Activated CD4-positive, alpha-beta T cell treated with anti-CD3 and anti-CD28 coated beads, Interleukin-2, amount 50 U/mL, for 16 hours (primary cell): ENCODE measurements at places on chromosomes 13 and 19.

GRCh38 chr19:41785653-41786052 is 10.7 kb upstream of the CEACAM3 start:
- DNase-seq = peak; percentile 80

GRCh38 chr13:106468207-106468606 is 67.3 kb downstream of the EFNB2 start:
- no peak for DNase-seq

DNA sequence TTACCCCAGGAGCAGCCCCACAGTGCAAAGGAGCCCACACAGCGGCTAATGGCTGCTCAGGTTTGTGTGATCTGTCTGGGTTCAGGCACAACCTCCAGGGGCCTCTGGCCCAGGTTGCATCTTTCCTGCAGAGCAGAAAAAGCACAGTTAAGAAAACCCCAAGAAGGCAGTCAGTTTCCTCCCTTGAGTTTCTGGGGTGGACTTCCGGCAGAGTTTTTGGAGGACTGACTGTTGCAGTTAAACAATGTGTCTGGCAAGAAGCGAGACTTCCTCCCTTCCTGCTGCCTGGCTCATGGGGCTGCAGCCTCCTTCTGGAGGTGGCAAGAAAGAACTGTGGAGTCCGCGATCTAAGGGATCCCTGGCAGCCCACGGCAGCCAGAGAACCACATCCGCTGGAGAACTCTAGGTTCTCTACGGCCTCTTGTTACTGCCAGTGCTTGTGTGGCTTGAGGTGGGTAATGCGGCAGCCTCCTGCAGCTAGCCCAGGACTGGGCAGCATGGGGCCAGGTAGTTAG is 114.4 kb downstream of the ZDHHC20 start:
- peak; percentile 43 for DNase-seq

DNA sequence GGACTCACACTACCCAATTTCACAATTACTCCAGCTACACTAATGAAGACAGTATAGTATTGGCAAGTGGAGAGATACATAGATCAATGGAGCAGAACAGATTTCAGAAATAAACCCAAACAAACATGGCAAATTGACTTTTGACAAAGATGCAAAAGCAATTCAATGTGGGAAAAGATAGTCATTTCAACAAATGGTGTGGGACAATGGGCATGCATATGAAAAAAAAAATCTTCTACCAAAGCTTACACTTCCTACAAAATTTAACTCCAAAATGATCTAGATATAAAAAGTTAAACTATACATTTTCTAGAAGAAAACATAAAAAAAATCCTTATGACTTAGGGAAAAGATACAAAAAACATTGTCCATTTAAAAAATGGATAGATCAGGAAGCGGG is 2.7 kb upstream of the IGFL4 start:
- DNase-seq = no peak

DNA sequence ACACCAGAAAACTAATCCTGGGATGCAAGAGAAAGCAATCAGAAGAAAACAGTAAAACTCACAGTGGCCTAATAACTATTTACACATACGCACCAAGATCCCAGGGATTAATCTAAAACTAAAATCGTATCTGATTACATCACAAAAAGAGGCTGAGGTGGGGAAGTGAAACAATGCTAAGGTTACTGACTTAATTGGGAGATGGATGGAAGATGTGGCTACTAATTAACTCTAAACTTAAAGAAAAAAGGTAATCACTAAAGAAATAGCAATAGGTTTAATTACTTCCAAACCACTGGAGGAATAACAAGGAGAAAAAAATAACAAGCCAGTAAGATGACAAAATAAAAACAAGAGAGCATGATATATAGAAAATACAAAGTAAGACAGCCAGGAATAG is 50.4 kb downstream of the NUFIP1 start:
- DNase-seq = no peak

DNA sequence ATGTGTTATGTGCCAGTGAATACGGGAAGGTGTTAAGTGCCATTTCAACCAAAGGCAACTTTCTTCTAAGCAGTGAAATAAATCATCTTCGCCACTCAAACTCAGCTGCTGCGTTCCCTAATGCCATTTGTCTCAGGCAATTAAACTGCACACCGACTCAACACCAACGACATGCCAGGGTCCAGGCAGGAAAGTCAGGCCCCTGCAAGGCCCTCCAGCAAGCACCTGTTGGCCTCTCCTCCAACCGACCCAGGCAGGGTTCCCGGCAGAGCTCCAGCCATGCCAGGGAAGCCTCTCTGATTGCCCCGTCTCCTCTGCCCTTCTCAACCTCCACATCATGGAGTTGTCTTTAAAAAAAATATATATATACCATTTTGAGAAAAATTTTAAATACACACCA is 21.8 kb downstream of the SAFB2 start:
- DNase-seq = no peak

DNA sequence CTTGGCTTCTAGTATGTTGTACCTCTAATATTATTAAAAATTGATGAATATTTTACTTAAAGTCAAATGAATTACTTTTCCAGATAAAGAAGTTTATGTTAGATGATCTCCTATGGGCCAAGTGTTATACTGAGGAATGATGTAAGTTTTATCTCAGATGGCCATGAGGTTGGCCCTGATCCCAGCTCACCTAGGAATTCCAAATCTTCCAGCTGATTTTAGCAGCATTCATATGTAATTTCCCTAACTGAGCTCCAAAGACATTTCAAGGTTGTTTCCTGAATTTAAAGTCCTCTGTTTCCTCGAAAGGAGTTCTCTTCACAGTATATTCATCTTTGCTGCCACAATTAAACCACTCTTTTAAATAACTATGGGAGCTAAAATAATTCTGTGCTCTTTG is 1670.4 kb upstream of the SPRY2 start:
- DNase-seq = no peak

DNA sequence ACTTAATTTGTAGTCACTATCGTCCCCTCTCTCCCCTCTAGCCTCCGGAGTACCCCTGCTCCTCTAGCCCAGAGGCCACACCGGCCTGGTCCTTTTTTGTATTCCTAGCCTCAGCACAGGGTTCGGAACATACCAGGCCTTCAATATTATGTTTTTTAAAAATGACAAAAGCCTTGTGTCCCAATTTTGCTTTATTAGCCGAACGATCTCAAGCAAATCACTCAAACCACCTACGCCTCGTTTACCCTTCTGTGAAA is 463 bp upstream of the POMP start:
- no peak for DNase-seq

DNA sequence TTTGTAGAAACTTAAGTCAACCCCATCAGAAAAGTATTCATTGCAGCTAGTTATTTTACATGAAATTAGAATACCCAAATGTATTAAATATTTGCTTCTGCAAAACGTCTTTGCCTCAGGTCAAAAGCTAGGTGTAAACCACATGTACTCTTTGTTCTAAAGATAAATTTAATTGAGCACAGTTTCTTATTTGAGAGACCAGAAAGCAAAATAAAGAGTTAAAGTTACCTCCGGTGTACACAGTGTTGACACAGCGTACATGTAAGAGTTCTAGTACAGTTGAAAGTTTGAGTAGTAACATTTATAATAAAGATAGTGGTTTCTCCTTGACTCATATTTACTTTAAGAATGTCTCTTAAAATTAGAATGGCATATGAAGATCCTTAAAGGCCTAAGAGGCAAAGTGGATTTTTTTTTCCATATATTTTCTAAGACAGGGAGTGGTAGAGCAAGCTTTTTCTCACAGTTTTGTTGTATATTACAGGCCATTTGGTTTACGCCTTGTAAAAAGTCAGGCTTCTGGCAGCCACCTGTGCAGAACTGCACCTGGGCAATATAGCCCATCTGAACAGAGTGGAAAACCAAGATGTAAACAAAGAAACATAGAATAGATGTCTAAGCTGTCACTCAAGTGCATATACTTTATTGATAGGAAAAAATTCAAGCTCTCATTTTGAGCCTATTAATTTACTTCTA is 2.9 kb downstream of the LRCH1 start:
- DNase-seq = no peak

GRCh38 chr19:47000373-47000772 is 19.3 kb upstream of the NPAS1 start:
- DNase-seq = no peak
